T1000 (cell line): ENCODE measurements at places on chromosomes 16 and 17.
A peak's percentile ranks its signal among the peaks of the same experiment; 100 is the strongest.

- no peak for DNase-seq
Observed at GRCh38 chr17:55072898-55073297, 104.3 kb downstream of the STXBP4 start.

- DNase-seq = peak; percentile 87
Observed at GRCh38 chr17:38674749-38675615, at the start of gene EPOP. TSS of gene EPOP (minus strand) at chr17:38674957. CDS start at chr17:38674495, 462 bp downstream.

GRCh38 chr16:9330095-9330494 lies 238.7 kb downstream of the HAPSTR1 start:
- DNase-seq = no peak

DNA sequence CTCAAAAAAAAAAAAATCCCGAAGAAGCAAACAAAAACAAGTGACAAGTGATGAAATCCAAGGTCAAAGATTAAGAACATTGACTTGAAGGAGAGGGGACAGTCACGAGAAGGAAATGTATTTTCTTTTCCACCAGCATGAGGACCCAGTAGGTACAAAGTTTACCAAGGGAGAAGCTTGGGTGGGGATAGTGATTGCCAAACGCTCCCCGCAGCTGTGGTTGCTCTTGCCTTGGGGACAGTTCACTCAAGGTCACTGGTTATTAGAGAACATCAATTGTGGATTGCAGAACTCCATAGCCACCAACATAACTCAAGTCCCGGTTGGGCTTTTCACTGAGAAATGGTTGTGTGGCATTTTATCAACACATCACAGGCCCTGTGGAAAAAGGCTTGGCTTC lies 27.0 kb downstream of the RSL1D1 start:
- no peak for DNase-seq

DNA sequence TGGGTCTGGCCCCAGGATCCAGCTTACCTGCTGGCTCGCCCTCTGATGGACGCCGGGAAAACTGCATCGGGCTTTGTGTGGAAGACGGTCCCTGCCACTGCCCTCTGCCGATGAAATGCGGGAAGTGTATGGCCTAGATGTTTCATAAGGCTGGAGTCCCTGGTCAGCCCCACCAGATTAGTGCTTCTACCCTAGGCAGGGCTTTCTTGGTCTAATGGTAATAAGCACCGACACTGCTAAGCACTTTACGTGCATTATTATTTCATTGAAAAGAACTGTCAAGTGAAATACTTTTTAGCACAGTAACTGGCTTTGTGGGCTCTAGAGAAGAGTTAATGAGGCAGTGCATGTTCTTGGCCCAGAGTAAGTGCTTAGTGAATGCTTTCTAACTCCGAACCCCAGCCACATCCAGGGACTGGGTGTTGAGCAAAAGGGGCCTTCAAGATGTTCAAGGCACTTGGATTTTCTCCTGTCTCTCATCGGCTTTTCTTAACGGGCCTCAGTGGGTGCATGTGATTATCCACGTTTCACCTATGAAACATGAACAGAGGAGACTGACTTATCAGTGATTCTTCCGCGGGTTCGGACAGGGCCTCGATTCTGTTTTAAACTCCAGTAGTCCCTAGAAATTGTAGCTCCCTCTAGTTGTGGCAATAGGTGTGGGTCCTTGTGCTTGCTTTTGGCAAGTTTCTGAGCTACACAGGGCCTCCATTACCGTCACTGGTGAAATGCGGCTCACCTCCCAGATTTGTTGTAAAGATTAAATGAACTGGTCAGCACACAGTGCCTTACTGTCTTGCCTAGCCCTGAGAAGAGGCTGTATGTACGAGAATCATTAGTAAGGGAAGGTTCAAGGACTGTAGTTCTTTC lies 6.6 kb downstream of the TRAF4 start:
- DNase-seq = peak; percentile 84

DNA sequence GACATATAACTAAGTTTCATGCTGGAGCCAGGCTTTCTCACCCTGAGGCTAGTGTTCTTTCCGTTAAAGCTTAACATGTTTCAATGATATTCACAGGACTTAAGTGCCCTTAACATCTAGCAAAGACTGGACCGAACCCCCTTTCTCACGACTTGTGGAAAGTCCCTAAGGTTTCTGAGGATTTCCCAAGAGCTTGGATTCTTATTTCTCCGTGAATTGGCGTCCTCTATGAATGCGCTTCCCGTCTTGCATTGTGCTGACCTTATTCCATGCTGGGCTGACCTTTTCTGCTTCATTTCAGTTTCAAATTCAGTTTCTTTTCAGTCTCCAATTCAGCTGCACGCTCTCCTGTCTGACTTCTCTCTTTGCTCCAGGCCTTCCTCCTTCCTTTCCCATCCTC lies 206.4 kb downstream of the HS3ST3A1 start:
- DNase-seq = no peak

GRCh38 chr16:57645691-57646387 lies 17.4 kb downstream of the ADGRG1 start:
- DNase-seq = peak; percentile 22

DNA sequence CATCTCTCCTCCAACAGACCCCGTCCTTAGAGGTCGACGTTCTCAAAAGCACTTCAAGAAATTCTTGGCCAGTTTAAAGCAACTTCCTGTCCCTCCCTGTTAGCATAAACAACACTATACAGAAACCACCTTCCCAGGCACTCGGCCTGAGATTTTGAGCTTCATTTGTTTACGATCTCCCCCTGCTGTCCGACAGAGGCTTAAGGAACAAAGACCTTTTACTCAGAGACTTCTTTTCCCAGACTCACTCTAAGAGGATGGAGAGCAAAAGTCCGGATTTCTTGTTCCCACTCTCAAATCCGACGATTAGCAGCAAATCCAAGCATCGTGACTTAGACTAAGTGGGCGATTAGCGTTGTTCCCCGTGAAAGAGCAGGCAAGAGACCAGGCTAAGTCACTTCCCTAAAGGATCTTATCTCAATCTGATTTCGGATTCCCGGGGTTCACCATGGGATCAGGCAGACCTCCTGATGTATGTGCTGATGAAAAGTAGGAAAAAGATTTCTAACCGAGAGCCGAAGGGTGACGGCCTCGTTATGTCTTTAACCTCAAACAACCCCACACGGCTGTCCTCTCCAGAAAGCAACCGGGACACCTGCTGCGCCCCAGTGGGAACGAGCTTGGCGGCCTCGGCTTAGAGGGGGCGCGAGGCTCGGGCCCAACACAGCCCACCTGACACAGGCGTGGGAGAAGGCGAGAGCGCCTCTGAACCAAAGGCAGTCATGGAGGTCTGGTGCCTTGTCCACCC lies 598 bp downstream of the INPP5K start:
- peak; percentile 20 for DNase-seq

- DNase-seq = no peak
Observed at GRCh38 chr17:30299000-30299399, 7.3 kb upstream of the BLMH start.

DNA sequence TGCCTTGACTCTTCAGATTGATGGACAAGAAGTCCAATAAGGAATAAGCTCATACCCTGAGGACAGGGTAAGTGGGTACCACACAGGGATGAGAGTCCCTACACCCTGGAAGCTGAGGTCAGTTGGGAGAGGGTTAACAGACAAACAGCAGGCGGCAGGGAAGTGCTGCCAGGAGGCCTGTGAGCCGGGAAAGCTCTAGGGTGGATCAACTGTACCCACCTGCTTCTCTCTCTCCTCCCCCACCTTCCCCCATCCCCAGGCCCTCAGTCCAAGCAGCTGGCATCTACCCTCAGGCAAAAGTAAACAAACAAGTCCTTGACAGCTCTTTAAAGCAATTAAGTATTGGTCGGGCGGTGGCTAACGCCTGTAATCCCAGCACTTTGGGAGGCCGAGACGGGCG lies 20.7 kb upstream of the MYLK3 start:
- DNase-seq = no peak

DNA sequence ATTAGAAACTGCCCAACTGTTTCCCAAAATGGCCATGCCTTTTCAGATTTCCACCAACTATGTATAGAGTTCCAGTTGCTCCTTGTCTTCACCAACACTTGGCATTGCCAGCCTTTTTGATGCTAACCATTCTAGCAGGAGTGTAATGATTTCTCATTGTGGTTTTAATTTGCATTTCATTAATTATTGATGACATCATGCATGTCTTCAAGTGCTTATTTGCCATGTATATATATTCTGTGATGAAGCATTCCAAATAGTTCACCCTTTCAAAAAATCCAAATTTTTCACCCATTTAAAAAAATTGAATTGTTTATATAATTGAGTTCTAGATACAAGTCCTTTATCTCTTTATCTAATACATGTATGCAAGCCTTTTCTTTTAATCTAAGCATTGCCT lies 245.9 kb upstream of the TNRC6C start:
- no peak for DNase-seq

GRCh38 chr16:46718214-46718613 lies 28.8 kb downstream of the ORC6 start:
- DNase-seq = no peak

- DNase-seq = no peak
Observed at GRCh38 chr17:83190601-83191387, 111.4 kb downstream of the METRNL start.

DNA sequence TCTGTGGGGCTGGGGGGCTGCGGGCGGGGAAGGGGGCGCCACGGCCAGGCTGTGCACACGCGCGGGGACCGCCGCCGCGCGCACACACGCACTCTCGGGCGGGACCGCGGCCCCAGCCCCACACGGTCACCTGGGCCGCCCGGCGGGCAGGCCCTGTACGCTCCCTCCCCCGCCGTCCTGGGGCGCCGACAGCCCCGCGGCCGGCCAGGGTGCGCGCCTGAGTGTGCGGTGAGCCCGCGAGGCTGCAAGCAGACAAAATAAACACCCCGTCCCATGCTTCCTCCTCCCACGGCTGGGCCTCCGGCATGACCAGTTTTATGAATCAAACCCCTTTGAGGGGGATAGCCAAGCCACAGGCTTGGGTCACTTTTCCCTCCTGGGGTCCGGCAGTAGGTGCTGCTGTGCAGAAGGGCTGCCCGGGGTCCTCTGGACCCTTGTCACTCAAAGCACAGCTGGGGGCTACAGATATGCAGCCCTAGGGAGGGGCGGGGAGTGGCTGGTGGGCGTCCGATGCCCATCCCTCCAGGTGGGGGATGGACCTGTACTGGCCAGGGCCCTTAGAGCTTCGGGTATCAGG lies 441 bp downstream of the VASN start:
- no peak for DNase-seq

DNA sequence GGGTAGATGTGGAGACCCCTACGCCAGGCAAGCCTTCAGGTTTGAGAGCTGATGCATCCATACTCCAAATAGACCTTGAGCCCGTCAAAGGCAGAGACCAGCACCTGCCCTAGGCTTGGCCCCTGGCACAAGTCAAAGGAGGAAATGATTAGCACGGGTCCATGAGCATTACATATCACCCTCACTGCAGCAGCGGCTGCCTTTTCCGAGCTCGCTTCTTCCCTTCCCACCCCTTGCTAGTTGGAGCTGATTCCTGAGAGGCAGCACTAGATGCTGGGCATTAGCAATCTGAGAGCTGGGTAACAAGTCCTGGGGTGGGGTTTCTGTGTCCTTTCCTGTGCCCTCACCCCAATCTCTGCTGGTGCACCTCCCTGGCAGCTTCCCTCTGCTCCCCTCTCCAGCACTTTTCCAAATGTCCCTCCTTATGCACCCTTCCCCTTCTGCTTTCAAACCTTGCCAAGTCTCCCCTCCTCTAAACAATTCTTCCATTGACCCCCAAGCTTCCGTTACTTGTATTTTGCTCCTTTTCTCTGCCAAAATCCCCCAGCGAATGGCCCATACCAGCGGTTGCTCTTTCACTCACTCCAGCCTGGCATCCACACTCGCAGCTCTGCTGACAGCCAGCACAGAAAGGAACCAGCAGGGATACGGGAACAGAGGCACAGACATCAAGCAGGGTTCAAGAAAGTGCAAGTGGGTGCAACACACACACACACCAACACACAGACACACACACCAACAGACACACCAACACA lies 3.0 kb downstream of the CDRT4 start:
- no peak for DNase-seq

DNA sequence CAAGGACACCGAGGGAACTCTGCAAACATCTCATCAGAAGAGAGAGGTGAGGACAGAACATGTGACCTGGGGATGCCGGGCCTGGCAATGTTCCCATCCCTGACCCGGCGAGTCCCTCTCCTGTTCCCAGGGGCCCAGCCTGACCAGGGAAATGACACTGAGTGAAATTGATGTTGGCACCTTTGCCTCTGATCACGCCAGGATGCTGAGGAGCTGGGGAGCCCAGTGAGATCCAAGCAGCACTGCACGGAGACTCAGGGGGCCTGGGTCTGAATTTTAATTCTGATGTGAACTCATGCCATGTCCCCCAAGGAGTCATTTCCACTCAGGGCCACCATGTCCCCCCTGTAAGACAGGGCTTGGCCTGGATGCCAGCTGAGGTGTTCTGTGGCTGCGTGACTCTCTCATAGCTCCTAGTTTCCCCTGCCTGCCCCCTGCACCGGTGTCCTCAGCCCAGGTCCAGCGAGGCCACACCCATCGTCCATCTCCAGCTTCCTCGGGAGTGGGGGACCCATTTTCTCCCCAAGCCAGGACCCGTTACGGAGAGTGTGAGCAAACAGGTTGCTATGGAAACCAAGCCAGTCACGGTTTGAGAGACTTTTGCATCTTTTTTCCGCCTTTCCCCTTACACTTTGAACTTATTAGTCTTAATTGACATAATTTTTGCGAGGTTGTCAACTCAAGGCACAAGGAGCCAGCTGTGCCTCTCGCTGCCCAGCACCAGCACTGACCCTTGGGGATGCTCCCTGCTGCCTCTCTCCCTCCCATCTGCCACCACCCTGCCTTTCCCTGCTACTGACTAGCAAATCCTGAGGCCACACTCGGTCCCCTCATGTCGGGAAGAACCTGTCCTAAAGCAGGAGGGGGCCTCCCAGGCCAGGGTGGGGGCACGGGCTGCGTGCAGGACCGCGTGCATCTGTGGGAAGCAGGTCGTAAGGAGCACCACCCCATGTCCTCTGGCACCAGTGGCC lies 150.0 kb downstream of the SDK2 start:
- no peak for DNase-seq

GRCh38 chr17:32904891-32905290 lies 23.1 kb upstream of the TMEM98 start:
- DNase-seq = no peak

GRCh38 chr17:18949566-18949965 lies 2.4 kb upstream of the SLC5A10 start:
- no peak for DNase-seq

DNA sequence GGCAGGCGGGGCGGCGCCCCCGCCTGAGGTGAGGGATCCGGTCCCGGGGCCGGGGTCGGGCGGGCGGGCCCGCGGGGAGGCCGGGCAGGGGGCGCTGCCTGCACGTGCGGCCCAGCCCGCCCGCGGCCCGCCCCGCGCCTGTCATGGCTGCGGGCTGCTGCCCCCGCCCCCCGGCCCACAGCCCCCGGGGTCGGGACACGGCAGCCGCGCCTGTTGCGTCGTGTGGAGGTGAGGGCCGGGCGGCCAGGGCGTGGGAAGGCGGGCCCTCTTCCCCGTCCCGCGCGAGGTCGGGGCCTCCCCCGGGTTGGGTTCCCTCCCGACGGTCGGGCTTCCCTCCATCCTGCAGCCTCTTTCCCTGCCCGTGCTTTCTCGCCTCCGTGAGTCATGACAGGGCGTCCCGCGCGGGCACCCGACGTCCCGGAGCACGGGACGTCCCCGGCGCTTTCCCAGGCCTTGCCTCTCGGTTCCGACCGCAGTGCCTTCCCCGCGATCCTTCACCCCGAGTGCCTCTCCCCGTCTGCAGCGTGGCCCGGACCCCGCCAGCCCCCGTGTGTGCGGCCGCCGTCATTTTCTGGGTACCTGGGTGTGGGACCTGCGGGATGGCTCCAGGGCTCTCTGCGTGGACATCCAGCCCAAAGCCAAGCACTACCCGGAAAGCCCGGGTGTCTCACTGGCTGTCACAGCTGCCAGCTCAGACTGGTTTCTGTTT lies 76.7 kb downstream of the CHD9 start:
- DNase-seq = peak; percentile 22

- no peak for DNase-seq
Observed at GRCh38 chr16:17177242-17177958, 293.4 kb downstream of the XYLT1 start.
